ENCODE measurements at places on chromosomes 4 and X.

- no peak for DNase-seq
These were observed 890 bp downstream of the BOD1L1 start for GRCh38 chr4:13626492-13627177.

- no peak for DNase-seq
These were observed 20.4 kb downstream of the USP46 start for GRCh38 chr4:52638717-52639116.

DNA sequence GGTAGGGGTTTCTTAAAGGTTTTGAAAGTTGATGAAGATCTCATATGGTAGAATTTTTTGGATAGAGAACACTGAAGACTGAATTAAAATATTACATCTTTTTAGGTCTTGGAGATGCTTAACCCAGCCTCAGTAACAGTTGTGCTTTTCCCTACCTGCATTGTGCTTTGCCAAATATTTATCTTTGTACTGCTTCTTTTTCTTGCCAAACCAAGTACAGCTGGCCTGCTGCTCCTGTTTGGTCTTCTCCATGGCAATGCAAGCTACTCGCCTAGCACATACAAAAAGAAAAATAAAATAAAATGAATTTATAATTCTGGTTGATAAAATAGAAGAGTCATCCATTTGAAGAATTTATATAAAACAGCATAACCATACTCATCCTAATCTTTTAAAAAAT lies 95.4 kb downstream of the NYX start:
- DNase-seq = no peak

- DNase-seq = no peak
These were observed 55.7 kb downstream of the IL15 start for GRCh38 chr4:141692081-141692480.

- no peak for DNase-seq
These were observed 61.3 kb downstream of the HS3ST1 start for GRCh38 chr4:11367371-11367770.

GRCh38 chrX:29662759-29663503 lies 552.4 kb upstream of the MAGEB2 start:
- no peak for DNase-seq

DNA sequence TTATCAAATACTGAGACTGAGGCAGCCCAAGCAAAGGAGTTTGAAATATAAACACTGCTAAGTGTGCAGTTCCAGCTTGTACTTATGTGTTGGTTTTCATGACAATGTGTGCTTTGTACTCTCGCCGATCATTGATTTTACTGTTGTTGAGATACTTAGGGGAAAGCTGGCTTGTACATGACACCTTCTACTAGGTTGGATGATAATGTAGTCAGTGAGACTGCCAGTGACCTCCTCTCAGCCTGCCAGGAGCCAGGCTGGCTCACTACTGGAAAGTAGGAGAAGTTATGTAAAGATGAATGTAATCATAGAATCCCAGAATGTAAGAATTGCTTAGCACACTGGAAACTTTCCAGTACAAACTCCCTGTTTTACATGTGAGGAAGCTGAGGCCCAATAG lies 132.0 kb downstream of the AFF2 start:
- DNase-seq = no peak

- DNase-seq = no peak
These were observed 27.1 kb downstream of the ATP11C start for GRCh38 chrX:139905743-139906142.

DNA sequence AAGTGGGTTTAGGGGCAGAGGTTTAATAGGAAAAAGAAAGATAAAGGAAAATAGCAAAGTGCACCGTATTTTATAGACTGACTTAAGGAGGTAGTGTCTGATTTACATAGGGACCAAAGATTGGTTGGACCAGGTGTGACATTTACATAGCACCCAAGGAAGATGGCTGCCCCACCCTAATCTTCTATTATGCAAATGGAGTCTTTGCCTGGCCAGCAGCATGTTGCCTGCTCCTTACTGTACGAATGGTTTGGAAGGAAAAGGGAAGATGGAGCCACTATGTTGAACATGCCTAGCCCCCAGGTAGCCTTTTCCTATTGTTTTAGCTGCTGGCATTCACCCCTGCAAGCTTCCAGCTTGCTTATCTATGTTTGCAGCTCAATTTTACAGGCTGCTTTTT lies 146.2 kb upstream of the PDE5A start:
- no peak for DNase-seq

GRCh38 chr4:158766434-158767044 lies 2.3 kb upstream of the FNIP2 start:
- DNase-seq = no peak

- DNase-seq = no peak
These were observed 290.7 kb upstream of the TENM3 start for GRCh38 chr4:181952478-181952877.

GRCh38 chrX:150926304-150926703 lies 27.8 kb upstream of the CD99L2 start:
- DNase-seq = no peak

DNA sequence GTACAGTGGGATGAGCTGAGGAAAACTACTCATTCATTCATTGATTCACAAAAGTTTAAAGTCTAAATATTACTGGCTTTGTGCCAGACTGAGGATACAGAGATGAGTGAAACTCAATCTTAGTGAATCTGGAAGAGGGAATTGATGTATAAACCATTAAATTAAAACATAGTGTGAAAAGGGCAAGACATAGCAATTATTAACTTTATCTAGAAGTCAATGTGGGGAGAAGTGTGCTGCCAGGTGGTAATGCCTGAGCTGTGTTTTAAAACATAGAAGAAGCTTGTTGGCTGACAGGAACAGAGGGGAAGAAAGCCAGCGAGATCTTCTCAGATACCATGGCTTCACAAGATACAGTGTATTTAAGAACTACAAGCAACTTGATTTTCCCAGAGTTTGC lies 153.4 kb downstream of the BMPR1B start:
- DNase-seq = no peak

- DNase-seq = no peak
These were observed 897.5 kb downstream of the PCDH7 start for GRCh38 chr4:31617667-31618066.

All from hematopoietic multipotent progenitor cell treated with erythropoietin and hydrocortisone succinate and interleukin-3 and kit ligand, for 15 days (in vitro differentiated cells).